Activated CD4-positive, alpha-beta T cell treated with anti-CD3 and anti-CD28 coated beads, Interleukin-2, amount 10 ng/mL, durations not matched to agents 7 days and 5 days (primary cell): ENCODE measurements at places on chromosomes 3 and 15. TPM values are rescaled to one million over a fixed set of nuclear protein-coding genes. Genes with fewer than 3 reads are reported as not detected.

GRCh38 chr15:51267703-51268083 is 70.7 kb downstream of the CYP19A1 start:
- H3K27ac ChIP-seq = no peak overlapping the region
- H3K4me1 ChIP-seq = peaks cover 7% of the 10 kb centered on the region
- H3K27me3 ChIP-seq = peaks cover 33% of the 10 kb centered on the region
- H3K36me3 ChIP-seq = no peaks in the 10 kb centered on the region
- no peak overlapping the region for H3K4me3 ChIP-seq
- no peak for DNase-seq

DNA sequence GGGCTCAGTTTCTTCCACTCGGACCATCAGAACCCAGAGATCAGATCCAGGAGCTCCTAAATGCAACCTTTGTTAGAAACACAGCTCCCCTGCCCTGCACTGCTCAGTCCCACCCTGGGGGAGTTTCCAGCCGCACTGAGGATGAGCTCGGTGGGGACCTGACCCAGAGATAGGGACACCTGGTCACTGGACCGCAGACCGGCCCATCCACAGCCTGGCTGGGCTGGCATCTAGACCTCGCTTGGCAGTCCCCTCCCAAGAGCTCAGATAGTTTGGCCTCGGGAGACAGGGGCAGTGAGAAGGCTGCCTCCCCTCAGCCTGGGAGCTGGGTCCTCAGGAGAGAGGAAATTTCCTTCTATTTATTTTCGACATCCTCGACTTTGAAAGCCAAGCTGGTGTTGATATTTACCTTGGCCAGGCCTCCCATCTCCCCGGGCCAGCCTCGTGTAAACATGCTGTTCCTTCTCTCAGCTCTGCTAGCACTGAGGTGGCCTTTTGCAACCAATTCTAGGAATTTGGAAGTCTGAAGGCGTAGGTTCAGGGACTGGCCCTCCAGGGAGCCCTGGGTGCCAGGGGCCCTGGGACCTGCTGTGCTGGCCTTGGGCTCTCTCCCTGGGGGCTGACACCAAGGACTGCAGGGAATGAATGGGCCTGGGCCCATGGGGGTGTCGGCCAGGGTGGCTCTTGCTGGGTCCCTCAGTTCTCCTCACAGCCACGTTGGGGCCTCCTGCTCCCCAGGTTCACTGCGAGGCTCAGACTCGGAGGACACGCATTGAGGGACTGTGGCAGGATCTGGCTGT is 90.1 kb downstream of the VGLL4 start:
- DNase-seq = no peak
- H3K4me1 ChIP-seq = peaks cover 6% of the 10 kb centered on the region
- no peaks in the 10 kb centered on the region for H3K27me3 ChIP-seq
- no peak overlapping the region for H3K27ac ChIP-seq

DNA sequence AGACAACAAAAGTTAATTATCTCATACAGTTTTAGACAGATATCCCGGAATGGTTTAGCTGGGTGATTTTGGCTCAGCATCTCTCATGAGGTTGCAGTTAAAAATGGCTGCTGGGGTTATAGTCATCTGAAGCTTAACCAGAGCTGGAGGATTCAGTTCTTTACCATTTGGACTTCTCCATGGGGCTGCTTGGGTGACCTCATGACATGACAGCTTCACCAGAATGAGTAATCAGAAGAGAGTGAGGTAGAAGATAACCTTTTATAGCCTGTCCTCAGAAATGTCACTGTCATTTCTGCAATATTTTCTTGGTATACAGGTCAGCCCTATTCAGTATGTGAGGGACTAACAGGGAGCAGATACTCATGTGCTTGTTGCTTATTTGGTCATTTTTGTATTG is 30.9 kb downstream of the TFG start:
- H3K4me3 ChIP-seq = no peak overlapping the region
- no peak overlapping the region for H3K27ac ChIP-seq
- DNase-seq = no peak

GRCh38 chr3:27614592-27614991 is 107.5 kb downstream of the EOMES start:
- H3K4me1 ChIP-seq = no peaks in the 10 kb centered on the region
- no peaks in the 10 kb centered on the region for H3K27me3 ChIP-seq
- H3K27ac ChIP-seq = no peak overlapping the region
- peaks cover 4% of the 10 kb centered on the region for H3K36me3 ChIP-seq
- H3K4me3 ChIP-seq = no peak overlapping the region

The CADPS gene
- total RNA-seq = not detected

GRCh38 chr15:82621970-82622369 is 25.2 kb downstream of the CPEB1 start:
- no peaks in the 10 kb centered on the region for H3K36me3 ChIP-seq
- no peak overlapping the region for H3K4me3 ChIP-seq
- H3K27ac ChIP-seq = no peak overlapping the region
- peaks cover 5% of the 10 kb centered on the region for H3K27me3 ChIP-seq
- DNase-seq = no peak

- no peaks in the 10 kb centered on the region for H3K27me3 ChIP-seq
- H3K36me3 ChIP-seq = no peaks in the 10 kb centered on the region
- no peak for DNase-seq
- H3K4me3 ChIP-seq = no peak overlapping the region
- no peak overlapping the region for H3K27ac ChIP-seq
Observed at GRCh38 chr3:99236576-99236975, 335.1 kb upstream of the DCBLD2 start.

GRCh38 chr3:30475038-30475808 is 131.2 kb upstream of the TGFBR2 start:
- no peak overlapping the region for H3K4me3 ChIP-seq
- no peaks in the 10 kb centered on the region for H3K36me3 ChIP-seq
- no peaks in the 10 kb centered on the region for H3K27me3 ChIP-seq

GRCh38 chr3:28124882-28125281 is 116.5 kb upstream of the CMC1 start:
- H3K4me1 ChIP-seq = no peaks in the 10 kb centered on the region
- H3K36me3 ChIP-seq = no peaks in the 10 kb centered on the region
- H3K4me3 ChIP-seq = no peak overlapping the region
- H3K27me3 ChIP-seq = no peaks in the 10 kb centered on the region
- DNase-seq = no peak

The FAH gene
- 23.3 TPM for total RNA-seq

- no peaks in the 10 kb centered on the region for H3K4me1 ChIP-seq
- no peak overlapping the region for H3K27ac ChIP-seq
- no peak for DNase-seq
- H3K27me3 ChIP-seq = peaks cover 7% of the 10 kb centered on the region
- no peak overlapping the region for H3K4me3 ChIP-seq
- H3K36me3 ChIP-seq = no peaks in the 10 kb centered on the region
Observed at GRCh38 chr3:138426211-138426610, 8.2 kb upstream of the ESYT3 start.

GRCh38 chr3:25097023-25097422 is 331.0 kb upstream of the RARB start:
- no peak overlapping the region for H3K4me3 ChIP-seq
- H3K36me3 ChIP-seq = no peaks in the 10 kb centered on the region
- H3K27ac ChIP-seq = no peak overlapping the region
- DNase-seq = no peak
- H3K27me3 ChIP-seq = no peaks in the 10 kb centered on the region

The ZBBX gene
- not detected for total RNA-seq

The MKRN2OS gene
- total RNA-seq = not detected
